H9 (cell line): ENCODE measurements at places on chromosomes 7 and 10. TPM values are rescaled to one million over a fixed set of nuclear protein-coding genes. Genes with fewer than 3 reads are reported as not detected.

- no peak for DNase-seq
- no peak overlapping the region for H3K27ac ChIP-seq
- no peak overlapping the region for H3K4me3 ChIP-seq
- no peaks in the 10 kb centered on the region for H3K36me3 ChIP-seq
- no peaks in the 10 kb centered on the region for H3K27me3 ChIP-seq
These were observed 79.0 kb upstream of the SP8 start for GRCh38 chr7:20865684-20866083.

DNA sequence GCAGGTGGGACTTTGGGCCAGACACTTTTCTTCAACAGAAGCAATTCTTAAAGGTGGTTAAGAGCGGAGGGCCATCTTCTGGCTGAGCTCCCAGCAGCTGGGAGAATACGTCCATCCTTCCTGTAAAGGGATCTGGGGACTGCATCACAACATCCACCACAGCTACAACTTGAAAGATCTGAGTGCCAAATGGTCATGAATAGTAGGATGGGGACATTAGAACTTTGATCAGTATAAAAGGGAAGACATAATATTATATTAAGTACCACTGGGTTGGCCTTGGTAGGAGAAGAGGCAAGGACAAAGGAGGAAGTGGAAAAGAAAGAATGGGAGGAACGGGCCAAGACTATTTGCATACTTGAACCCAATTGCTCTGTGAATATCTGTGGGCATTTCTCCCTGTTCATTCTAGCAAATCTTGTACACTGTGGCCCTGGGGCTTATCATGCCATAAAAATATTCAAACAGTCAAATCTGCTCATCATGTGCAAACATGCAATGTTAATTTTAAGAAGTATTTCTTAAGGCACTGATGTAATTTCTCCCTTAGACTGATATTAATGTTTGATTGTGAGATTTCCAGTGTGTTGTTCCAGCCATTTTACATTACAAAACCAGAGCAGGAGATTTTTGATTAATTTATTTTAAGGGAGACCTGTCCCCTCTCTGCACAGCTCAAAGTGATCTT, 65.5 kb upstream of the CREB5 start:
- H3K4me1 ChIP-seq = no peaks in the 10 kb centered on the region
- no peaks in the 10 kb centered on the region for H3K27me3 ChIP-seq
- H3K36me3 ChIP-seq = no peaks in the 10 kb centered on the region
- H3K27ac ChIP-seq = no peak overlapping the region

DNA sequence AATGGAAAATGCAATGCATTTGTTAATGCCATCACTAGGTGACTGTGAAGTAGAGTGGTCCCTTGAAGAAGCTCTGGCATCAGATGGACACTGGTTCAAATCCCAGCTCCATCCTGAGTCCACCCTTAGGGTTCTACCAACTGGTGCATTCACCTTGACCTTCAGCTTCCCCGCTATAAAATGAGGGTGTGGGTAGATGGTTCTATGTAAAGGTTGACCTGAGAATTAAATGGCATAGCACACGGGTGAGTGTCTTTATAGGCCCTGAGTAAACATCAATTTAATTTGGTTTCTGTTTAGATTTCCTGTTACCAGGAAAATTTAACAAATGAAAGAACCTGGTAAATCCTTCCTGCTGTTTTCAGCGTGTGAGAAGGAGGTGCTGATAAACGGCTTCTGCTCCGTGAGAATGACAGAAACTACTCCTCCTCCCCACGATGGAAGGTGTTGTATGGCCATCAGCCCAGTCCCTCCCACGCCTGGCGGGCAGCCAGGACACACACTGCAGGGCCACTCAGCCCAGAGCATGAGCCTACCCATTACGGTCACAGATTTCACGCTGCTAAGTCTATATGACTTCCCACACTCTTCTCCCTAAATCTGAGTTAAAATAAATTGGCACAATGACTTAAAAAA, 210.1 kb downstream of the TNS3 start:
- peaks cover 2% of the 10 kb centered on the region; the same call in 1 of the 2 replicates for H3K4me1 ChIP-seq
- peaks cover 14% of the 10 kb centered on the region; the same call in 2 of the 3 replicates for H3K36me3 ChIP-seq
- H3K27me3 ChIP-seq = no peaks in the 10 kb centered on the region
- DNase-seq = no peak
- no peak overlapping the region for H3K4me3 ChIP-seq
- no peak overlapping the region for H3K27ac ChIP-seq

GRCh38 chr7:80967071-80967916, 48.4 kb upstream of the SEMA3C start:
- no peaks in the 10 kb centered on the region for H3K27me3 ChIP-seq
- H3K36me3 ChIP-seq = no peaks in the 10 kb centered on the region
- H3K4me1 ChIP-seq = no peaks in the 10 kb centered on the region
- no peak overlapping the region for H3K27ac ChIP-seq
- DNase-seq = no peak

- peaks cover 29% of the 10 kb centered on the region for H3K36me3 ChIP-seq
- H3K27ac ChIP-seq = no peak overlapping the region
- no peaks in the 10 kb centered on the region for H3K27me3 ChIP-seq
- no peak overlapping the region for H3K4me3 ChIP-seq
- DNase-seq = no peak
These were observed 10.7 kb downstream of the GOT1 start for GRCh38 chr10:99419688-99420087.

DNA sequence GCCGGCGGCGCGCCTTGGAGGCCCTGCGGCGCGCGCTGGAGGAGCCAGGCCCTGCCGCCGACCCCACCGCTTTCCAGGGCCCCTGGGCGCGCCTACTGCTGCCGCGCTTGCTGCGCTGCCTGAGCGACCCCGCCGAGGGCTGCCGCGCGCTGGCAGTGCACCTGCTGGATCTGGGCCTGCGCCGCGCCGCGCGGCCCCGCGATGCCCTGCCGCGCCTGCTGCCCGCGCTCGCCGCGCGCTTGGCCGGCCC, 280 bp downstream of the DNAAF5 start:
- no peaks in the 10 kb centered on the region; the same call in 1 of the 2 replicates for H3K4me1 ChIP-seq
- no peak for DNase-seq
- H3K4me3 ChIP-seq = no peak overlapping the region
- H3K27ac ChIP-seq = no peak overlapping the region
- H3K27me3 ChIP-seq = no peaks in the 10 kb centered on the region

- DNase-seq = no peak
- H3K36me3 ChIP-seq = no peaks in the 10 kb centered on the region
- no peak overlapping the region for H3K4me3 ChIP-seq
- no peak overlapping the region for H3K27ac ChIP-seq
These were observed 17.1 kb downstream of the CHST3 start for GRCh38 chr10:71981015-71981875.

DNA sequence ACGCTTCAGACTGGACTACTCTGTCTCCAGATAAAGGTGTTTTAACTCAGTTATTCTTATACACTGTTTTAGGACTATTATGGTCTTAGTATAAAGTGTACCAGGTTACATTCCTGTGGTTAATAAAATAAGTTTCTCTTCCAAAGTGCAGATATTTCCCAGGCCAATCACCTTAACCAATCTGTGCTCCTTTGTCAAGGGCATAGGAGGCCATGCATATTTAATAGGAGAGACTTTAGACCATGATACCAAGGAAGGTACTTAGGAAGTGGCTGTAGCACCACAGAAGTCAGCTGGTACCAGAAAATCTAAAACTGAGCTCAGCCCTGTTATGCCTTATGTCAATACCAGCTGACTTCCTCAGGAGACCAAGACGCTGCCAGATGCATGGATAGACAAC, 226.5 kb upstream of the TMEM72 start:
- DNase-seq = no peak
- H3K27ac ChIP-seq = no peak overlapping the region
- no peaks in the 10 kb centered on the region for H3K36me3 ChIP-seq
- no peak overlapping the region for H3K4me3 ChIP-seq

DNA sequence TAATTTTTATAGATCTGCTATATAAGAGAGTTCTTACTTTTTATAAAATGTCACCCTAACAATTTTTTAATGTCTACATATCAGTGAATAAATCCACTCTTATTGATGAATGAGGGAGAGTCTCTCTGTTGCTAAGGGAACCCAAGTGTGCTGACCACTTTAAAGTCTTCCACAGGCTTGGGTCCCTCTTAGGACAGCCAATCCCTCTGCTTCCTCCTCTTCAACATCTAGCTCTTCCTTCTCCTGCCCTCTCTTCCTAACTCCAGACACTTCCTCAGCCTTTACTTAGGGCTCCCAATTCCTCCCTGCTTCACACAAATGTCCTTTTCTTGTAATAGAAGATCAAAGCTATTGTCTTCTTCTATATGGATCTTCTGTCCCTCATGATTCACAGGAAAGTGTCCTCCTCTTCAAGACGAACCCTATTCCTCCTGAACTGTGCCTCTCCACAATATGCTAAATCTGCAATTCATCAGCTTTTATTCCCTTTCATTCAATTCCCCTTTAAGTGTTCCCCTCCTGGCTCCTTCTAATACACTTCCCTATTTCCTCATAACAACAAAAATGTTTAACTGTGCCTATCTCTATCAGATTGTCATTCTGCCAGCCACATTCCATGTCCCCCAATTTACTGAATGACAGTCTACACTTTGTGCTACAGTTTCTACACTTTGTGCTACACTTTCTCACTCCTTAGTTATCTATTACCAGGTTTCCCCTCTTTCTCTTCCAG, 37.7 kb downstream of the CDK6 start:
- no peaks in the 10 kb centered on the region for H3K27me3 ChIP-seq
- H3K36me3 ChIP-seq = no peaks in the 10 kb centered on the region
- no peak overlapping the region for H3K4me3 ChIP-seq
- no peak for DNase-seq
- no peak overlapping the region for H3K27ac ChIP-seq
- H3K4me1 ChIP-seq = no peaks in the 10 kb centered on the region

GRCh38 chr7:43559946-43560335, 23.0 kb upstream of the STK17A start:
- no peak overlapping the region for H3K27ac ChIP-seq
- no peak for DNase-seq
- H3K4me3 ChIP-seq = no peak overlapping the region
- H3K27me3 ChIP-seq = no peaks in the 10 kb centered on the region
- no peaks in the 10 kb centered on the region; the same call in 1 of the 2 replicates for H3K4me1 ChIP-seq
- H3K36me3 ChIP-seq = no peaks in the 10 kb centered on the region

DNA sequence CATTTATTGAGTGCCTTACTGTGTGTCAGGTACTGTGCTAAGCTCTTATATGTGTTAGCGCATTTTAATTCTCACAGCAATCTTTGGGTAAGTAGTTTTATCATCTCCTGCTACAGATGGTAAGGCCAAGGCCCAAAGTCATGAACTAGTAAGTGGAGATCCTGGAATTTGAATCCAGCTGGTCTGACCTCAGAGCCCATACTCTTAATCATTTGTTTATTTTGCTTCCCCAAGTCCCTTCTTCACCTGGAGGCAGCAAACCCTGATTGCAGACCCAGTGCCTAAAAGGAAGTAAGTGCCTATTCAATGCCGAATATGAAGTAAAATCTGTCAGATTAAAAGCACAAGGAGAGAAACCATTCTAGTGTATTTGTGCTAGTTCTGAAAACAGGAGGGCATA, 182.9 kb upstream of the TCF7L2 start:
- H3K4me1 ChIP-seq = peaks cover 10% of the 10 kb centered on the region
- no peaks in the 10 kb centered on the region for H3K27me3 ChIP-seq

GRCh38 chr10:74871595-74872382, 45.4 kb downstream of the KAT6B start:
- no peak overlapping the region for H3K27ac ChIP-seq
- H3K4me1 ChIP-seq = peaks cover 3% of the 10 kb centered on the region; the same call in 1 of the 2 replicates
- H3K4me3 ChIP-seq = no peak overlapping the region
- no peaks in the 10 kb centered on the region for H3K27me3 ChIP-seq
- H3K36me3 ChIP-seq = no peaks in the 10 kb centered on the region
- no peak for DNase-seq

- peak; percentile 31 for DNase-seq
- peak overlapping the region; percentile 4; the same call in 1 of the 3 replicates for H3K4me3 ChIP-seq
- H3K27ac ChIP-seq = peak overlapping the region; percentile 80
- no peaks in the 10 kb centered on the region for H3K36me3 ChIP-seq
These were observed 73.2 kb upstream of the ST8SIA6 start for GRCh38 chr10:17527514-17528146.

- H3K36me3 ChIP-seq = peaks cover 9% of the 10 kb centered on the region
- no peaks in the 10 kb centered on the region for H3K27me3 ChIP-seq
- no peak overlapping the region for H3K27ac ChIP-seq
- H3K4me3 ChIP-seq = no peak overlapping the region
These were observed 6.0 kb upstream of the ZRANB1 start for GRCh38 chr10:124935946-124936345.

- H3K27me3 ChIP-seq = no peaks in the 10 kb centered on the region
- DNase-seq = no peak
- H3K4me3 ChIP-seq = no peak overlapping the region
- no peaks in the 10 kb centered on the region for H3K4me1 ChIP-seq
These were observed 80.9 kb upstream of the DYNC1I1 start for GRCh38 chr7:95691464-95691863.

DNA sequence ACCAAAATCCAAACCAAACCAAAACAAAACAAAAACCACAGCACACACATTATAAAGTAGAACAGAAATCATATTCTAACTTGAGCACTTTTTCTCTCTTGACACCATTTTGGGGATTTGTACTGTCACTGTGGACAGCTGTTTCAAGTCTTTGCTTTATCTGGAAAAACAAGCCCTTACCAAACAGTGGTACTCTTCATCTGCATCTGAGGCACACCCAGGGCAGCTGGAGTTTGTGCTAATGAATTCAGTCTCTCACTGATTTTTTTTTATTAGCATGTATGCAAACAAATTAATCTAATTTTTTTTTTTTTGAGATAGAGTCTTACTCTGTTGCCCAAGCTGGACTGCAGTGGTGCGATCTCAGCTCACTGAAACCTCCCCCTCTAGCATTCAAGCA, 171.4 kb downstream of the RAPGEF5 start:
- peaks cover 2% of the 10 kb centered on the region; the same call in 1 of the 2 replicates for H3K4me1 ChIP-seq
- no peak overlapping the region for H3K27ac ChIP-seq
- peaks cover 7% of the 10 kb centered on the region for H3K36me3 ChIP-seq
- H3K4me3 ChIP-seq = no peak overlapping the region; the same call in 2 of the 3 replicates
- no peaks in the 10 kb centered on the region for H3K27me3 ChIP-seq

DNA sequence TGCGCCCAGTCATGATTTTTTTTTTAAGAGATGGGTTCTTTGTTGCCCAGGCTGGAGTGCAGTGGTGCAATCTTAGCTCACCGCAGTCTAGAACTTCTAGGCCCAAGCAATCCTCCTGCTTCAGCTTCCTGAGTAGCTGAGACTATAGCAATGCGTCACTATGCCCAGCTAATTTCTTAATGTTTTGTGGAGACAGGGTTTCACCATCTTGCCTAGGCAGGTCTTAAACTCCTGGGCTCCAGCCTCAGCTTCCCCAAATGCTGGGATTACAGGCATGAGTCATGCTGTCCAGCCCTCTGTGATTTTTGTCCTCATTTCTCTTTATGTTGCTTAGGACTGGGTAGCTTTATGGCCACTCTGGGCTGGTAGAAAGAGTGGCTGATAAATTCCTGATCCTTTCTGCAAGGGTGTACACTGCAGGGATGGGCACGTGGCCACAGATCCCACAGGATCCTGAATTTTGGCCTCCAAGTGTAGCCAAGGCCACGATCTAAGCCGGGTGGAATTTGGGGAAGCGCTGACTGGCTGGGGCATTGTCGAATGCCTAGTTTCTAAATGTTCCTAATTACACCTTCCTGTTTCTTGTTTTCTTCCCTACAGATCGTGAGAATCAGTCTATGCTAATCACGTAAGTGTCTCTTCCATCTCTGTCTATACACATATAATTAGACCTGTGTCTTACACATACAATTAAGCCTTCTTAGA, 24.1 kb upstream of the MYH16 start:
- H3K27ac ChIP-seq = no peak overlapping the region
- H3K4me3 ChIP-seq = no peak overlapping the region; the same call in 2 of the 3 replicates
- H3K27me3 ChIP-seq = no peaks in the 10 kb centered on the region
- no peaks in the 10 kb centered on the region for H3K36me3 ChIP-seq

The ZC3HAV1L gene
- total RNA-seq = not detected in 2 replicates

The TEX36 gene
- total RNA-seq = not detected in 2 replicates

The MTERF1 gene
- total RNA-seq = 19.8 and 21.3 TPM in 2 replicates

The GPR141 gene
- total RNA-seq = 0.50 and 0.55 TPM in 2 replicates

The PPRC1 gene
- 111 and 121 TPM in 2 replicates for total RNA-seq

The C10orf62 gene
- total RNA-seq = 0.31 TPM in 1 of 2 replicates, not detected in the other

The OPN1SW gene
- not detected in 2 replicates for total RNA-seq
